ENCODE measurements at places on chromosomes 6 and 20. TPM values are rescaled to one million over a fixed set of nuclear protein-coding genes. Genes with fewer than 3 reads are reported as not detected.

Gene SYS1
- total RNA-seq = 30.2 TPM

Gene UBD
- not detected for total RNA-seq

Gene CD24
- 21.5 TPM for total RNA-seq

Gene OLIG3
- not detected for total RNA-seq

Gene KIF13A
- 32.5 TPM for total RNA-seq

Gene TMEM74B
- not detected for total RNA-seq

Gene CPXM1
- total RNA-seq = not detected

Gene PGC
- not detected for total RNA-seq

Gene TMEM200A
- 0.32 TPM for total RNA-seq

Gene PTP4A1
- 28.5 TPM for total RNA-seq

- DNase-seq = no peak
Measured at GRCh38 chr6:158839796-158840195, 20.6 kb upstream of the EZR start.

GRCh38 chr6:150999107-150999506, 133.6 kb downstream of the MTHFD1L start:
- DNase-seq = peak; percentile 57

DNA sequence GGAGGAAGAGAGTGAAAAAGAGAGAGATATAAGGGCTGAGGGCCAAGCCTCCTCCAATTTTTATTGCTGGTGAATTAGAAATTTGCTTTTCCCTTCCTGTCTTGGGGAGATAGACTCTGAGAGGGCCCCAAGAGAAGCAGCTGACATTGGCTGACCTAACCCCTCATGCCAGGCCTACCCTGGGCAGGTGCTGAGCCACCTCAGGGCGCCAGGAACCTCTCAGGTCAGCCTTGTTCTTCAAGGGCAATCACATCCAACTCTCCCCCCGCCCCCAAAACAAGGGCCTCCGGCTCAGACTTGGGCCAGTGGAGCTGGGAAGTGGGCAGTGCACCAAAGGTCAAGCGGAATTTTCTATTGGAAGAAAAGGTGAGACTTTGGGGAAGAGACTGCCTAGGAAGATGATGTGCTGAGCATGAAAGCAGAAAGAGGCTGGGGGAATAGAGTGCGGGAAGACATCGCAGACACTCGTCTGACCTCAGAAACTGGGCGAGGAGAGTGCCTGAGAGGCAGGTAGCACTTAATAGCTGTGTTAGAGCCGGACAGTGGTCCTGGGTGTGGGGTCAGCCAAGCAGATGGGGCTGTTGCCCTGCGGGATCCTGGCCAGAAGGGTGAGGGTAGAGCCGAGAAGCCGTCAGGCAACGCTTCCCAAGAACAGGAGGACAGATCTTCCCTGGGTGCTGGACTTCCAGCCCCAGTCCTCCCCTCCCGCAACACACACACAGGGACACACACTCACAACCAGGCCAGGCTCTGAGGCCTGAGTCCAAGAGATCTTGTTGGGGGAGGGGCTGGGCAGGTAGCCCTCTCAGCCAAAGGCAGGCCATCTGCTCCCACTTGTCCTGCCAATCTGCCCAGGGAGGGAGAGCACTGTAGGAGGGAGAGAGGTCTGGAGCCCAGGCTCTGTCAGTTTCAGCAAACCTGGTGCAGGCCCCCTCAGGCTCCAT, 3.7 kb upstream of the FASTKD5 start:
- no peak for DNase-seq

DNA sequence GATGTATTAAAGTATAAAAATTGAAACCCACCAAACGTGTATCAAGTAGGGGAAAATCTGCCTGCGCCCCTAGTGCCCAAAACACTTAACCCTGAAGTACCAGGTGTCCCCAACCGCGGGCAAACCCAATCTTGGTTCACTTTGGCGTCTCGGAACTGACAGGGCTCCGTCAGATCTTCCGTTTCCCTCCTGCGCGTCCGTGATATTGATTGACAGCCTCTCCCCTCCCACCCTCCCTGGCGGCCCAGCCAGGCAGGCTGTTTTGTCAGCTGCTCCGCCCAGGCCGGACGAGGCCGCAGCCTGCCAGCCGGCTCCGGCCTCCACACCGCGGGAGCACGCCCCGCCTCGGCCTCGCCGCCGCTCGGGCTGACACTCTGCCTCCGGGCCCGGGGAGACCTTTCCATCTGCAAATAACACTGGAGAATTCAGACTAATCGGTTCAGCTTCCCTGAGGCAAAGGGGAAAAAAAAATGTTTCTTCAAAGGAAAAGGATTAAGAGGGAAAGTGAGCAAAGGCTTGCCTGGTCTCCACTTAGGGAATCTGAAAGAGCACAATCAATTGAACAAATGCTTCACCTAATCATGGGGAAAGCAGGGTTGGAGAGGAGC, 234.9 kb upstream of the MCHR2 start:
- peak; percentile 86 for DNase-seq

DNA sequence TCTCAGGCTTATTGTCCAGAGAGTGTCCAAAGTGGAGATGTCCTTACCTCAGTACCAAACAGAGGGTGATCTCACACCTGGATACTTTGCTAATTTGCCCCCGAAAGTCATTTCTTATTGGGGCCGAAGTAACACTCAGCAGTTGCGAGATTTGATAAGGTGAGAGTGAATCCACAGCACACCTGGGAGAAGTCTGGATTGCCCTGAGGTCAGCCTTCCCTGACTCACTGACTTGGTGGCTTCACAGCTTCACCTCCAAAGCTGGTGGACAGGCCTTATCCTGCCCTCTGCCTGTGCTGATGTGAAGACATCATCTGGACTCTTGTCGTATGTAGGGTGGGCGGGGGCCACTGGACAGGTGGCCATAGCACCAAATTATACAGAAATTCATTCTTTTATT, 101.9 kb upstream of the ARMC2 start:
- DNase-seq = no peak

- DNase-seq = no peak
Measured at GRCh38 chr20:42179768-42180167, 561.6 kb upstream of the CHD6 start.

DNA sequence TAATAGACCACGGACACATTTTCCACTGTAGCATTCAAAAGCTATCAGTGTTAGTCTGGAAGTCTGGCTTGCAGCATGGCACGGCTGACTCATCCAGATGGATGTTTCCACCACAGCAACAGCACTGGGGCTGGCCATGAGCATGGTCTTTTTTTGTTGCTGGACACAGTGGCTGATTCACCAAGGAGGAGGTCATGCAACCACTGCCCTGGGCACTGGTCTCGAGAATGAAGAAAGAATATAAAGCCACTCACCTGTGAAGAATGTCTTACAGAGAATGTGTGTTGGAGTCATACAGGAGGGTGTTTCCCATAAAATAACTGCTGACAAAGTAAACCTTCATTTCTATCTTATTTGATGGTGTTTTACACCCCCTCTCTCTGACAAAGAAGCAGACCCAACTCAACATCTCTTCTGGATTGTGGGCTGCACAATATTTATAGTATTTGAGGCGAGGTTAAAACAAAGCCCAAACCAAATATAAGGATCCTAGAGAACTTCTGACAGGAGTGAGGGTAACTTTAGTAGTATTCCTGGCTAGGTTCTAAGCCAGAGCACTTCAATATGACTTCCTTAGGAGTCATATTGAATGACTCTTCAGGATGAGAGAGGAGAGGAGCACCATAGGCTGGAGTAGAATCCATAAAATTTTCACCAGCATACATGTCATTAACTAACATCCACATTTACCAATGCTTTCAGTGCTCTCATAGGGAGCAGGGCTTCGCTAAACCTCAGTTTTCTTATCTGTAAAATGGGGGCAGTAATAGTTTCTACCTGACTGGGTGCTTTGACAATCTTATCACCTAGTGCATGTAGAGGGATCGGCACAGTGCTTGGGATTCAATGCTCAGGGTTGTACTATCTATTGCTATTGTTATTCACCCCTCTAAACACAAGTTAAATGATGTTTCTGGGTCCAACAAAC, 121.4 kb downstream of the KIF13A start:
- peak; percentile 97 for DNase-seq

- DNase-seq = no peak
Measured at GRCh38 chr6:158061361-158061708, 79.7 kb downstream of the SYNJ2 start.

DNA sequence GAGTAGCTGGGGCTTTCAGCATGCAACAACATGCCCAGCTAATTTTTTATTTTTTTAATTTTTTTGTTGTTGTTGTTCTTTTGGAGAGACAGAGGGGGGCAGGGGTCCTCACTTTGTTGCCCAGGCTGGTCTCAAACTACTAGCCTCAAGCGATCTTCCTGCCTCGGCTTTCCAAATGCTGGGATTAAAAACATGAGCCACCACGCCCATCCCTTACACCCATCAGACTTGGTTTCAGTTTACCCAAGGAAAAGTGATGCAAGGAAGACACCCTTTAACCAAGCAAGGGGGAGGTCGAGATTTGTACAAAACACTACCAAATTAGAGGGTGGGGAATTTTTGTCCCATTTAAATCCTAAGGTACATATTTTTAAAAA, 210.1 kb downstream of the ARHGAP18 start:
- no peak for DNase-seq

DNA sequence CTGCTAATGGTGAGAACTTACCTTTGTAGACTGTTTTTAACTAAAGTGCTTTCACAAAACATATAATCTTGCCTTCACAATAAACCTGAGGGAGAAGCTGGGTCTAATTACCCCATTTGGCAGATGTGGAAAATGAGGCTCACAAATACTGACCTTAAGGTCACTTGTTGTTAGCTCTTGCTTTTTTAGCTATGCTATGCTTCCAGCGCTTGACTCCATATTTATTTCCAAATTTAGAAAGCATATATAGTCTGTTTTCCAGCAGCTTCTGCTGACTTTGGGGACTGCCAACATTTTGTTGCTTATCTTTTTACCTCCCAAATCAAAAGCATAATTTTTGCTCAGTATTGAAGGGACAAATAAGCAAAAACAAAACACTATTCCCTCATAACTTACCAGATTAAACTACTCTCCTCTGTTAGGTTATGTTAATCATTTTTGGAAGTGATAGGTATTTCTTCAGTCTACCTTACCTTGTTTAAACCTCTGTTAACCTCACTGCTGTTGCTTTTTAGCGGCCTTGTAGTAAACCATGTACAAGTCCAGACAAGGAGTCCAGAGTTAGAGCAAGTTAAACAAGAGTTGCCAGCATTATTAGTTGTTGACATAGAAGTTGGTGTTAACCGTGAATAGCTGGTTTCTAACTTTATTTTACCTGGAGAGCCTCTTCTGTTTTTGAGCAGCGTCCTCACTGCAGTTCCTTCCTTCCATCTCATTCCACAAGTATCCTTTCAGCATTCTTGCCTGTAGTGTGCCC, 4.9 kb upstream of the BTBD3 start:
- no peak for DNase-seq

GRCh38 chr6:146885708-146886457, 287.1 kb downstream of the ADGB start:
- DNase-seq = no peak

- DNase-seq = no peak
Measured at GRCh38 chr20:36092398-36093024, 62.0 kb upstream of the EPB41L1 start.

DNA sequence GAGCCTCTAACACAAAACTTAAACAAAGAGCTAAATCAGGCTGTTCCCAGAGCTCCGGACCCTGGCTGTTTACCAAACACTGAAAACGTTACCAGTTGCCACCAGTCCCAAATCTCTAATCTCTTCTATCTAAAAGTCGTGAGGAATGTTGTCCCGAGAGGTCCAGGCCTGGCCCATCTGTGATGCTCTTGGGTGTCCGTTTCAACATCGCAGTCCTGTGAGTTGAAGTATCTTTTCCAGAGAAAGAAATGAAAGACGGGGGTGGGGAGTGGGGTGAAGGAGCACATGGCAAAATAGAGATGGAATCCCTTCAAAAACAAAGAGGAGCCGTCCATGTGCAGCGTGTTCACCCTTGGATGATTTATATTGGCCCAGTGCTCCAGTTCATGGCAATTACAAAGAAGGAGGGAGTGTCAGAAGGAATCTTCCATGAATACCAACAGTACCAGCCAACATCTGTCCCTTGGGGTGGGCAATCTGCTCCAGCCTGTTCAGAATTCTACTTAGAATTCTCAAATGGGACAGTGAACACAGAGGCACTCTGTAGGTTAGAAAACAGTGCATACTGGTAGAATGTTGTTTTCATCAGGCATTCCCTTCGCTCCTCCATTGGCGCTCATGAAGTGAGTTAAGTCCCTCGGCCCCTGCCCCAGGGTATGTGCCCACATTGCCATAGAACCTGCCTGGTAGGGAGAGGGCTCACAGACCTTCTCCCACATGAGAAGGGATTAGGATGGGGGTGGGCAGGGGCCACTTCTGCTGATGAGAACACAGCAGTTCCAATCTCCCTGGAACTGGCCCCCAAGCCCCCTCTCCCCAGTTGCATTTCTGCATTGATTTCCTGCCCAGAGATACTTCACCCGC, 112.1 kb downstream of the LY86 start:
- no peak for DNase-seq

GRCh38 chr6:149499066-149499465, 14.3 kb upstream of the ZC3H12D start:
- DNase-seq = peak; percentile 81

DNA sequence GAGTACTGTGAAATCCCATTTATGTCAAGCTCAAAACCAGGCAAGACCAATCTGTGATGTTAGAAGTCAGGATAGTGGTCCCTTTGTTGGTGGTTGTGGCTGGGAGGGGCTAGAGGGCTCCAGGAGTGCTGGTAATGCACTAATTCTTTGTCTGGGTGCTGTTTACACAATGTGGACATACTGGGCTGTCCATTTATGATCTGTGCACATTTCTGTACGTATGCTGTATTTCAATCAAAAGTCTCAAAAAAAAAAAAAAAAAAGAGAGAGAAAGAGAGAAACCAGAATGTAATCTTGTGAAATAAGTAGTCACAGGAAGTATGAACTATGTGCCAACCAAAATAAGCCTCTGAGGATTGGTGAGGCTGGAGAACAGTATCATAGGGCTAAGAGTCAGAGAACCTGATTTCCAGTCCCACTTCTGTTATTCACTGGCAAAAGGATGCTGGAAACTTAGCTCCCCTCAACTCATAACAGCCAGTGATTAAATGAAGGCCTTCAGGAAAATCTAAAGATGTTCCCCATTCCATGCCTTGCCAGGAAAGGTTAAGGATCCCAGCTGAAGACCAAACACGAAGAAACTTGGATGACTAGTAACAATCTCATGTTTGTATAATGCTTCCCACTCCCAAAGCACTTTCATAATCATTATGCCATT, 19.6 kb upstream of the TRAM2 start:
- DNase-seq = peak; percentile 57

DNA sequence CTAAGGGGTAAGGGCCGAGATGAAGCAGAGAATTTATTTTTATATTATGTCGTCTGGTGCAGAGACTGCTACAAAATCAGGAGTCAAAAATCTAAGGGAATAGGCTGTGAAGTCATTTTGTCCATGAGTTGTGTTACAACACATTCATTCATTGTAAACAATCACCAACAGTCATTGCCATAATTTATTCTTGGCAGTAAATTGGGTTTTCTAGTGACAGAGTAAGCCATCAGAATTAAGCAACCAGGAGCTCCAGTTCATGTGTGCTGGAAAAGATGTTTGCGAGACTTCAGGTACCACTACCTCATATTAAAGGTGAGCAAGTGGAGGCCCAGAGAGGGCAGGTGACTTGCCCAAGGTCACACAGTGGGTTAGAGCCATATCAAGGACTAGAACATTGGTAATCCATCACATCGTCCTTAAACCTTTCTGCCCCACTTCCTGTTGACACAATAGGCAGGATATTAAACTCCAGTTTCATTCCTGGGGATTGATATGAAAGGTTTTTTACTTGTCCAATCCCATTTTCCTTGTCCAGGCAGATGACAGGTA, 46.0 kb downstream of the E2F3 start:
- DNase-seq = no peak
